Regular cardiac myocyte (primary cell): ENCODE measurements at places on chromosomes 1 and 21. TPM values are rescaled to one million over a fixed set of nuclear protein-coding genes. Genes with fewer than 3 reads are reported as not detected.

Gene S100A8
- total RNA-seq, result not detected in 2 replicates

Gene KRTAP19-1
- total RNA-seq, result not detected in 2 replicates

Gene TRIM67
- total RNA-seq, result under 0.01 TPM in 1 of 2 replicates, not detected in the other

Gene S100A1
- not detected in 2 replicates for total RNA-seq

Gene PPIAL4G
- total RNA-seq, result not detected in 2 replicates

Gene SLC35A3
- 34.4 and 39.9 TPM in 2 replicates for total RNA-seq

Gene CCDC185
- total RNA-seq, result under 0.01 TPM in 1 of 2 replicates, not detected in the other

Gene CELA2A
- 0.28 TPM in 1 of 2 replicates, not detected in the other for total RNA-seq

Gene TMEM50B
- total RNA-seq, result 33.0 and 56.7 TPM in 2 replicates

Gene BECN2
- total RNA-seq, result not detected in 2 replicates

Gene RGS2
- total RNA-seq, result 48.5 and 76.1 TPM in 2 replicates

Gene WLS
- 85.1 and 116 TPM in 2 replicates for total RNA-seq

Gene SYCP1
- not detected in 2 replicates for total RNA-seq

Gene PERM1
- total RNA-seq, result 0.38 and 8.5 TPM in 2 replicates

Gene ZNF683
- not detected in 2 replicates for total RNA-seq

Gene FAM167B
- 0.38 and 2.0 TPM in 2 replicates for total RNA-seq

Gene RGSL1
- not detected in 2 replicates for total RNA-seq

Gene KCNK2
- 4.2 and 5.1 TPM in 2 replicates for total RNA-seq

Gene SPRR2E
- not detected in 2 replicates for total RNA-seq

Gene HSF2BP
- total RNA-seq, result 0.96 and 2.5 TPM in 2 replicates

Gene FCRLB
- 3.1 and 3.8 TPM in 2 replicates for total RNA-seq

Gene RSPH1
- under 0.01 TPM in 1 of 2 replicates, not detected in the other for total RNA-seq

Gene HSD3B2
- not detected in 2 replicates for total RNA-seq

Gene FCRL1
- not detected in 2 replicates for total RNA-seq

Gene CLCA4
- total RNA-seq, result not detected in 2 replicates

Gene TNFRSF18
- total RNA-seq, result 0.28 TPM in 1 of 2 replicates, not detected in the other

Gene SLAMF6
- total RNA-seq, result not detected in 2 replicates

Gene KCNQ4
- 0.19 and 0.28 TPM in 2 replicates for total RNA-seq

Gene LHX8
- not detected in 2 replicates for total RNA-seq

Gene SPOCD1
- 32.8 and 44.0 TPM in 2 replicates for total RNA-seq

Gene C1orf210
- total RNA-seq, result not detected in 2 replicates

Gene OR2L8
- not detected in 2 replicates for total RNA-seq

Gene CYYR1
- under 0.01 and 0.56 TPM in 2 replicates for total RNA-seq

Gene KIF17
- 1.3 and 5.1 TPM in 2 replicates for total RNA-seq

Gene C1QB
- total RNA-seq, result not detected in 2 replicates

Gene ZNF593OS
- total RNA-seq, result 0.28 TPM in 1 of 2 replicates, not detected in the other

Gene FAM78B
- total RNA-seq, result under 0.01 and 0.28 TPM in 2 replicates

Gene TTC22
- total RNA-seq, result not detected in 2 replicates

Gene MACF1
- 393 and 589 TPM in 2 replicates for total RNA-seq

Gene NBPF3
- total RNA-seq, result 12.3 and 23.7 TPM in 2 replicates

Gene SLC2A5
- 1.7 and 5.6 TPM in 2 replicates for total RNA-seq

Gene C2CD4D
- not detected in 2 replicates for total RNA-seq

Gene KISS1
- total RNA-seq, result 1.5 TPM in 1 of 2 replicates, not detected in the other

Gene PRDX1
- total RNA-seq, result 433 and 683 TPM in 2 replicates

Gene IFI44L
- 9.2 and 22.8 TPM in 2 replicates for total RNA-seq

Gene CLCN6
- total RNA-seq, result 5.0 and 12.1 TPM in 2 replicates

Gene CRB1
- under 0.01 TPM in 2 replicates for total RNA-seq

Gene RAB3B
- 35.2 and 38.3 TPM in 2 replicates for total RNA-seq

Gene SLC19A2
- 8.1 and 16.9 TPM in 2 replicates for total RNA-seq

Gene FOXD2
- under 0.01 TPM in 2 replicates for total RNA-seq

Gene ERRFI1
- total RNA-seq, result 39.7 and 87.7 TPM in 2 replicates

Gene RAP1GAP
- under 0.01 and 0.56 TPM in 2 replicates for total RNA-seq

Gene SMIM1
- 1.4 TPM in 1 of 2 replicates, not detected in the other for total RNA-seq

Gene GABPA
- total RNA-seq, result 29.3 and 33.8 TPM in 2 replicates

Gene NBPF4
- total RNA-seq, result not detected in 2 replicates

Gene SETD4
- total RNA-seq, result 10.0 and 12.1 TPM in 2 replicates
